ENCODE measurements at places on chromosomes 1 and 21.

DNA sequence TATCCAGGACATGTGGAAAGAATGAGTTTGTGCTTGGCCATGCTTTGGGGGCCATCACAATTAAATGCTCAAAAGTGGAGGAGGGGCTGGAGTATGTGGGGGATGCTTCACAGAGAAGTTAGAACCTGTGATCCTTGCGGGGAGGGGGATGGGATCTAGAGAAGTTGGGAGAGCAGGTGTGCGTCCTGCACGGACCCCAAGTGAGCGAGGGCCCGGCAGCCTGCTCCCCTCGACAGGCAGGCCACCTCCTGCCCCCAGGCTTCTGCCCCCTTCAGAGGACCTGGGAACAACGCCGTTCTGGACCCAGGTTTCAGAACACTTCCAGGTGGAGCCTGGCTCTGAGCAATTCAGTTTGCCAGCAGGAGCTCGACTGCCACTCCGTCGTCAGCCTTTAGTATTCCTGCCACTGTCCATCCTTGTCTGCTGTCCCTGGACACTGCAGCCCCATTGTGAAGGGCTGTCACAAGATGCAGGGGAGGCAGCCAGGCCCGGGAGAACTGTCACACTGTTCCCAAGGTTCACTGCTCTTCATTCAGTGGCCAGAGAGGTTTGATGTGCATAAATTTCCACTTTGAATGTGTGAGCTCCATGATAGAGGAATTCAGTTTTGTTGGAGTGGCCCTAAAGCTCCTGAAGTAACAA, 112.2 kb downstream of the DHRS3 start:
- no peak for DNase-seq

DNA sequence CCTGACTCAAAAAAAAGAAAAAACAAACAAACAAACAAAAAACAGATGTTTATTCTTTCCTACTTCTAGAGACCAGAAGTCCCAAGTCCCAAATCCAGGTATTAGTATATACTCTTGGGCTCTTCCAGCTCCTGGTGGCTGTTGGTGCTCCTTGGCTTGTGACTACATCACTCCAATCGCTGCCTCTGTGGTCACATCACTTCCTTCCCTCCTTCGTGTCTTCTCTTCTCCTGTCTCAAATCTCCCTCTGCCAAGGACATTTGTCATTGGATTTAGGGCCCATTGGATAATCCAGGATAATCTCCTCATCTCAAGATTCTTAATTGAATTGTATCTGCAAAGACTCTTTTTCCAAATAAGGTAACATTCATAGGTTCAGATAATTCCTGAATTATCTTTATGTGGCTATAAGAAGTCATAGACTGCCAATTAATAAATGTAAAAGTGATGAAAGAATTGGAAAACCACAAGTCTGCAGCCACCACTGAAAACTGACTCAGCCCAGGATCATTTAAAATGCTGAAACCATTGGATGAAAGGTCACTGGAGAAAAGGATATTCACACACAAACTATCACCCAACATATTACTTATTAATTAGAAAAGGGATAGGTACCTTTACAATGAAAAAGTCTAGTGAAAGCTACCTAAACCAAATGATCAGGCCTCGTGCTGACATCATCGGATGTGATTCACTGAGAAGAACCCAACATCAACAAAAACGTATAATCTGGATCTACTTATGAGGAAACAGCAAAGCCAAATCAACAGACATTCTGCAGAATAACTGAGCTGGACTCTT, 67.1 kb downstream of the ZNF281 start:
- DNase-seq = peak; percentile 89

DNA sequence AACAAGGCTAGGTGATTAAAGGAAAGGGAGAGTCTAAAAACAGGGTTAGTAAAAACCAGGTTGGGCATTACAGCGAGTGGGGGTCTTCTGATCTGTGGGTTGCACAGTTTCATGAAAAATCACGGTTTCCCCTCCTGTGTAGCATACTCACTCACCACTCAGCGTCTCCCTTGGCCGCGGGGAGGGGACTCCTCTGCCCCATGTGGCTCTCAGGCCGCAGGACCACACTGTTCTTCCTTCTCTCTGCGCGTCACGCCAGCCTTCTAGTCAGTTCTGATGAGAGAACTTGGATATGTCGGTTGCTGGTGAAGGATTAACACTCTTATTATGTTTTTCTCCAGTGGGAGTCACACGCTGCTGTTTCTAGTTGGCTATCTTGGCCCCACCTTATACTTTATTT, 254.6 kb upstream of the LRRC7 start:
- DNase-seq = no peak

DNA sequence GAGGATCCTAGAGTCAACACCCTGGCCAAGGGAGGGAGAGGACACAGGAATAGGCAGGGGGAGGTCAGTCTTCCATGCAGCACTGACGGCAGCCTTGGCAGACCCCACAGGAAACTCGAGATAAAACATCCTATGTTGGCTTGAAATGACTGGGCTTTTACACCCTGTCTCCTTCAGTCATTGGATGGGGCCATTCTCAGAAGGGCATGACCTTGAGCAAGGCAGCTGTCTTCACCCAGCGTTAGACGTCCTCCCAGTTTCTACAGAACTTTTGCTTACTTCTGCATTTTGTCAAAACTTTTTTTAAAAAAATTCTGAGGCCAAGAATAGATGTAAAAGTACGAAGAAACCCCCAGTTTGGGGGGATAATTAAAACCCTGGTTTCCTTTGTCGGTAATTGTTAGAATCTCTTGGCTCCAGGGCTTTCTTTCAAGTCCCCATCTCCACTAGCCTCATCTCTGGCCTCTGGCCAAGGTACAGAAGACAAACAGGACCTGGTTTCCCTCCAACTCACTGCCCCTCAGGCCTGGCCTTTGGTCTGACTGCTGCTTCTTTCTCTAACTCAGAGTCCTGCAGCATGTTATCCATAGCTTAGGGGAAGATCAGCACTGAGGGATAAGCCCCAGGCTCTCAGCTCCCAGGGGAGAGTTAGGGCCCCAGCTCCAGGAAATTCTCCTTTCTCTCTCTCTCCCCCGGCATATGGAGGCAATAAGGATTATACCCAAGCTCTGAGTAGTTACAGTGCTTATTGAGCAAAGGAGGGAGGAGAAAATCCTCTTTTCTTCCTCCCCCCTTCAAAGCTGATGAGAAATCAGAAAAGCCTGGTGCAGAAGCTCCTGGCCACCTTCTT, 51.6 kb upstream of the KCND3 start:
- DNase-seq = no peak

DNA sequence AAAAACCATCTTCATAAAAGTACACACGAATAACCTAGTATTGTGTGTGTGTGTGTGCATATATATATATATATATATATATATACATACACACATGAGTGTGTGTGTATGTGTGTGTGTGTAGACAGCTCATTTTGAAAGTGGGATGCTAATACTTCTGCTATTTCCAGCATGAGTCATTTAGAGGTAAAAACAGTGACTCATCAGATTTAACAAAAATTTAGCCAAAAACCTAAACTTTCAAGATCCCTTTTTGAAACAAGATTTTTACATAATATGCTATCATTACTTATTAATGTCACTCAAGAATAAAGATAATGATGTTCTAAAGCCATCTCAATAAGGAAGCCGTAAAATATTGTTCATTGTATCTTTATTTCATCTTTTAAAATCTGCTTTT, 35.6 kb upstream of the ADGRL4 start:
- peak; percentile 85 for DNase-seq

- no peak for DNase-seq
These were observed 301.2 kb downstream of the DUSP10 start for GRCh38 chr1:221440658-221441057.

GRCh38 chr1:71264039-71264438, 183.2 kb upstream of the ZRANB2 start:
- no peak for DNase-seq

DNA sequence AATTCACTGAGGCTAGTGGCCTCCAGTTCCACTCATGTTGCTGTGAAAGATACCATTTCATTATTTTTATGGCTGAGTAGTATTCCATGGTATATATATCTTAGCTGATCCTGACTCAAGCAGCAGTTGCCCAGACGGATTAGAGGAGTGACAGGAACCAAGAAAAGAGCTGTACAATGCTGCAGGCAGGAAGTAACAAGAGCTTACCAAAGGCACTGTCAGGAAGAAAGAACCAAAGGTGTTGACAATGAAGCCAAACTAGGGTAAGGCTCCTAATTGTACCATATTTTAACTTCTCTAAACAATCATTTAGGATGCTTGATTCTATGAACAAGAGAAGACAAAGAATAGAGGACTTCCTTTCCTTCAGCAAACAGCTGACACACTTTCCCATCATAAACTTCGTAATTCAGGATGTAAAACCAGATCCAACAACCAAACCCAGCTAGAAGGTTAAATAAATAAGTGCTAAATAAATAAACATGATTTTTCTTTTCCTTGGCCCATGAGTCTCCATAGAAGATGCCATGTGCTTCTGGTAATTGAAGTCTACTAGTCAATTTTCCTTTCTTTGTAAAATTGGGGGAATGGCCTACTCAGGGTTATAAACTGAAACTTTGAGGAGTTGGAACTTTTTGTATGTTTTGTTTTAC, 248.2 kb upstream of the SGIP1 start:
- no peak for DNase-seq

DNA sequence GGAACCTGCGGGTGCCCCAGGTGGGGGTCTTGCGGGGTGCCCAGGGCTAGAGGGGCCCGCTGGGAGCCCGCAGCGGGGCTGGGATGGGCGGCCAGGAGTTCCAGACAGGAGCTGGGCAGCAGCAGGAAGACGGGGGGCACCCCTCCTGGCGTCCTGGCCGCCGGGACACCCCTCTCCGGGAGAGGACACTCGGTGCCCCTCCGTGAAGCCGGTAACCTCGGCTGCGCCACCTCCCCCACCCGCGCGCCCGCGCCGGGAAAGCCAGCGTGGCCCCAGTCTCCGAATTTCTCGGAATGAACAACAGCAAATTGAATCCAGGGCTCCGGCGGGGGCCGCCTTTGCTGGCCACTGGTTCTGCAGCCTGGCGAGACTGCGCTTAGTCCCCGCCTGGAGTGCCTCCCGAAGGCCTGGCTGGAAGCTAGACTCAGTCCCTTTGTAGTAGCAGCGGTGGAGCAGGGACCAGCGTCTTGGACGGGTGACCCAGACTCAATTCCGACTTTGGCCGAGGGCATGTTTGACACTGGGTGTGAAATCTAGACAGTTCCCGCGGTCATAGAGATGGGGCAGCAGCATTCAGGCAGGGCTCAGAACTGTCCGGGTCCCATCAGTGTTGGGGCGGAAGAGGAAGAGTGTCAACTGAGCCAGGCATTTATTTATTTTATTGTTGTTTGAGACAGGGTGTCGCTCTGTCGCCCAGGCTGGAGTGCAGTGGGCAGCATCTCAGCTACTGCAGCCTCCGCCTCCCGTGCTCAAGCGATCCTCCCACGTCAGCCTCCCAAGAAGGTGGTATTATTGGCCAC, 773 bp downstream of the IFNGR2 start:
- peak; percentile 56 for DNase-seq

DNA sequence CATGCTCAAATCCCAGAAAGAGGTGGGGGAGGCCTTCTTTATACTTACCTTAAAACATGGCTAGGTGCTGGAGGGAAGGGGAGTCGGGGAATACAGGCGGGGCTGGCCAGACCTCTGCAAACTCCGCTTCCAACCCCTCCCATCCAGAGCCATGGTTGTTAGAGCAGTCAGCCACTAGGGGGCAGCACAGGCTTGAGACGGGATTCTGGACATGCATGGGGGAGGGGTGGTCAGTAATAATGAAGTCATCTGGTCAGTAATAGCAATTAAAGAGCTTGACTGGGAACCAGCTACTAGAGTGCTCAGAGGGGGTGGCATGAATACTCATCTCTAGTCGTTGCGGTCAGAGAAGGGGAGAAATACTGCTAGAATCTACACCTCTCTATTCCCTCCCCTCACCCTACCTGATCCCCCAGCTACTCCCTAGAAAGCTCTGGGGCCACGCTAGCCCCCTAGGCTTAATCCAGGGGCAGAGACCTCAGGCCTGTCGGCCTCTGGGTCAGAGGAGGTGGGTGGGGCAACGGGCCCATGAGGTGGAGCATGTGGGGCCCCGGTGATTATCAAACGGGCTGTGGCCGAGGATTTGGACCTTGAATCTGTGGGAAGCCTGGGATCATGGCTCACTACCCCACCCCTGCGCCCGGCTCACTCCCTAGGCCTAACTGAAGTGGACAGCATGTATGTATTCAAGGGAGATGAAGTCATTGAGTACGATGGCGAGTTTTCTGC, 2.9 kb downstream of the CASQ1 start:
- peak; percentile 86 for DNase-seq

GRCh38 chr1:6447818-6448748, 17.9 kb downstream of the TNFRSF25 start:
- no peak for DNase-seq

- DNase-seq = peak; percentile 83
These were observed 227.2 kb upstream of the ST6GALNAC5 start for GRCh38 chr1:76640092-76640491.

GRCh38 chr1:167983797-167984420, 47.0 kb upstream of the MPC2 start:
- no peak for DNase-seq

DNA sequence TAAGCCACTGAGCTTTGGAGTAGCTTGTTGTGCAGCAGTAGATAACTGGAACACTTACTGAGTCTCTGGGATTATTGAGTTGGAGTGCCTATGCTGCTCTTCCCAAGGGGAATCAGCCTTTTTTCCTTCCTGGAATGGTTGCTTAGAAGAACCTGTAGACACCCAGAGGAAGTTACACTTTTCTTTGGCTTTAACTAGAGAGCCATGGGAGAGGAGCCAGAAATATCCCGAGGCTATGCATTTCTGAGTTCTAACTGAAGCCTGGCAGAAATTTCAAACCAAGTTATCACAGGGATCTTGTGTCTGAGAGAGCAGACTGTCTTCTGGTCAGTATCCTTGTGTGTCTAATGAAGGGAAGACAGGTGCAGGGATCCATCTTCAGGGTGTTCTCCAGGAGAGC, 28.3 kb downstream of the LAMC1 start:
- DNase-seq = no peak

DNA sequence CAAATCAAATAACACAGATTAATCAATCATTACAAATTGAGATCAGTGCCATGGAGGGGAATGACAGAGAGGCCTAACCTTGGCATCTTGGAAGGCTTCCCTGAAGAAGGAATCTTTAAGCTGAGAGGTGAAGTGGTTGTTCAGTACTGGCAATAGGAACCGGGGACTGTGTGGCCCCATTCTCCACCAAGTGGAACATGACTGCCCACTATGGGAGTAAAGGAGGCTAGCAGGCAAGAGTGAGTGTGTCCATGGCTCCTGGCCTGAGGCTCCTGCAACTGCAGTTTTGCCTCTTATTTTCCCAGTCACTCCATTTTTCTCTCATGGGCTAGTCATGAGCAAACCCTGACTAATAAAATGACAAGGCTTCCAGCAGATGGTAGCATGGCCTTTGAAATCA, 112.2 kb upstream of the GJB5 start:
- DNase-seq = no peak

DNA sequence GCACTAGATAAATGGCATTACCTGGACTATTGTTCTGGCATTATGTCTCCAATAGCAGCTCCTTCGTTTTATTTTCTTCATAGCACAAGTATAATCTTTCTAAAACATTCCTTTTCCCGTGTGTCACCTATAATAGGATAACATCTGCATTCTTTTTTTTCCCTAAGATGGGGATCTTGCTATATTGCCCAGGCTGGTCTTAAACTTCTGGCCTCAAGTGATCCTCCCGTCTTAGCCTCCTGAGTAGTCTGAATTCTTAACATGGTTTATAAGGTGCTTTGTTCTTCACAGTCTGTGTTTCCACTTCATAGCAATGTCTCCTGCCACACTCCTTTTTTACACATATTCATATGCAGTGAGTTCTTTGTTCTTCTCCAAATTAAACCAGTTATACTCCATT, 8.6 kb upstream of the MOV10 start:
- DNase-seq = no peak

All from fibroblast of upper back skin (primary cell).